ENCODE measurements at places on chromosomes 5 and 9.

DNA sequence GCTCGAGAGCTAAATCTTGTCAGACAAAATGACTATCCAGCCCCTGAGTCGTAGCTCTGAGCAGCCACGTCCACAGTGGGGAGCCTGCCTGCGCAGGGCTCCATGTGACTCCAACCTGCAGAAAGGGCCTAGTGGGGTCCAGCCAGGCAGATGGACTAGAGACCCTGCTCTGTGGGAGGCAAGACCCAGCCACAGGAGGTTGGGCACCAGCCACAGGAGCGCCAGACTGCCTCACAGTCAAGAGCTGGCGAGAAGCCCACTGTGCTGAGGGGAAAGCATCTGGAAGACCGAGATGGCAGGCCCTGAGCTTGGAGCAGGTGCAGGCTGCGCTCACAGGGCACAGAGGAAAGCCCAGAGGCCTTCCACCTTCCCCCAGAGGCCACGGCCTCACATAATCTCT lies 61.4 kb downstream of the C5orf15 start:
- DNase-seq = no peak

- DNase-seq = peak; percentile 70
Observed at GRCh38 chr9:4293293-4293941, 6.5 kb downstream of the GLIS3 start.

DNA sequence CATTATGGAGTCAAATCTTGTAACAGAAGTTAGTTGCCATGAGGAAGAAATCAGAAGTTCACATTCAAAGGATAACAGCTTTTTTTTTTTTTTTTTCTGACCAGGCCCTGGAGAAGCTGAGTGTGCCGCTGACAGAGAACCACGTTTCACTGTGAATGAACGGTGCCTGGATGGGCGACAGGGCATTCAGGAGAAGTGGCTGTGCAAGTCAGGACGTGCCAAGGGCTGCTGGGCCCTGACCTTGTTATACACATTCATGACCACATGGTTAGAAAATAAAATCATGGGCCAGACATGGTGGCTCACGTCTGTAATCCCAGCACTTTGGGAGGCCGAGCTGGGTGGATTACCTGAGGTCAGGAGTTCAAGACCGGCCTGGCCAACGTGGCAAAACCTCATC lies 91.6 kb downstream of the ANKH start:
- DNase-seq = no peak

GRCh38 chr5:91176288-91177016 lies 206.7 kb downstream of the ARRDC3 start:
- DNase-seq = no peak

DNA sequence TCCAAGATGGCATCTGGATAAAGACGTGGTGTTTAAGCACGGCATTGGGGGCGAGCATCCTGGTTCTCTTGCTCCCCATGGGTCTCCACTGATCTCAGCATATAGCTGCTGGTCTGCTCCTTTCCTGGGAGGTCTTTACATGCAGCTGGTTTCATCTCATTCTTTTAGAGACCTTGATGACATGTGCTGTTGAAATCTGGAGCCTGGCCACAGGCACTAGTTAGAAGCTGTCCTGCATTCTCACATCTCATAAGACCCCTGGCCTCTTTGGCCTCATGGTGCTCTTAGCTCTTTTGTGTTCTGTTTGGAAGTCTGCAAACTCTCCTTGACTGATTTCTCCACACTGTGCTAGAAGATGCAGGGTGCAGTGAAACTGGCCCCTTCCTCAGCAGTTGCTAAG lies 113.0 kb downstream of the SMARCA2 start:
- no peak for DNase-seq

- peak; percentile 54 for DNase-seq
Observed at GRCh38 chr5:73826301-73827105, 200.5 kb downstream of the ARHGEF28 start.

GRCh38 chr5:147686421-147686820 lies 96.1 kb downstream of the JAKMIP2 start:
- DNase-seq = no peak

DNA sequence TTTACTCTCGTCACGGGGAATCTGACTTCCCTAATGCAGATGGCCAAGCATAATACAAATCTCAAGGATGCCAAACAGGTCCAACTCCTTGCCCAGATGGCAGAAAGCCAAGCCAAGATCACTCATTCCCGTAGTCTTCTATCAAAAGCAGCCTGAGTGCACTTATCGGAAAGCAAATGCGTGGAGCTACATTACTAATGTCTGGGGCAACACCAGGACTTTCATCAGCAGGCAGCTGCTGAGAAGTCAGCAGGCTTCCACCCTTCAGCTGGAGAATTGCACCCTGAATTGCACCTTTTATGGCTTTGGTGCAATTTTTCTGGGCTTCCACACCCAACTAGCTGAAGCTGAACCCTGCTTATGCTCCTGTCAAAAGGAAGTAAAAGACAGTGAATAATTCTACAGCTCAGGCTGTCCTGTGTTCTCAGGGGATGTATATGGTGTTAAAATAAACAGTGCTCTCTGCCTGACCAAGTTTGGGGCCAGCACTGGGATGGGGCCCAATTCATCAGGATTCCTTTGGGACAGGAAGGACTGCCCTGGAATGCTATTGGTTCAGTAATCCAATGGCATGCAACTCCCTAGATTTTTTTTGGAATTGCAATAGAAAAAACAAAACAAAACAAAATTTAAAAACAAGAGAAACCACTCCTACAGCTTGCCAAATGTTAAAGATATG lies 92.6 kb downstream of the DPYSL3 start:
- DNase-seq = peak; percentile 44

DNA sequence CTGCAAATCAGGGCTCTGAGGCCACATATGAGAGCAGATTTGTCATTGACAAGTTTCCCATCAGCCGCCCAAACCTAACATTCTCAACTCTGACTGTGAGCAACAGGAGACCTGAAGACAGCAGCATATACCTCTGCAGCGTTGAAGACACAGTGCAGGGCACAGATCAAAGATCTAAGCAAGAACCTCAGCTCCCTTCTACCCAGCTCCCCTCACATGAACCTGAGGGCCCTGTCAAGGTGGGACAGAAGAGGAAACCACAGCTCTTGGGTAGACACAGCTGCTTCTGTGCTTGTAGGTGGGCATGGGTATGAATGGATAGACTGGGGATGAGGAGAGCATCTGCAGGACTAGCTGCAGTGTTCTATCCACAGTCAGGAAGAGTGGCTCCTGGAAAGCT lies 8.7 kb upstream of the PRSS3 start:
- no peak for DNase-seq

GRCh38 chr9:99635032-99635431 lies 186.7 kb upstream of the NR4A3 start:
- DNase-seq = peak; percentile 29

- DNase-seq = no peak
Observed at GRCh38 chr5:169106911-169107706, 193.8 kb downstream of the SLIT3 start.

DNA sequence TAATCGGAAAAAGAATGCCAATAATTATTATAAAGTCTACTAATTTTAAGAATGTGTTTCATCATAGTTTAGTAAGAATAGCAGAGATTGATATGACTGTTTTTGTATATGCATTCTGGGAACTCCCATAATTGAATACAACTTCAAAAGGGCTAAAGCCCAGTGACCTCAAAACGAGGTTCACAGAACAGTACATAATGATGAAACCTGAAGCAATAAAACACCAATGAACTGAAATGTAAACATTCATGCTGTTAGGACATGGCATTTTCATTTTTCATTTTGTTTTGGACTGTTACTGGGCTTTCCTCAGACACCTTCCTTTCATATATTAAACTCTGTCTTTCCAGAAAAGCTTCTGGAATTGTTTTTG lies 684 bp upstream of the JMY start:
- no peak for DNase-seq

- no peak for DNase-seq
Observed at GRCh38 chr5:178348356-178349074, 115.9 kb upstream of the PHYKPL start.

DNA sequence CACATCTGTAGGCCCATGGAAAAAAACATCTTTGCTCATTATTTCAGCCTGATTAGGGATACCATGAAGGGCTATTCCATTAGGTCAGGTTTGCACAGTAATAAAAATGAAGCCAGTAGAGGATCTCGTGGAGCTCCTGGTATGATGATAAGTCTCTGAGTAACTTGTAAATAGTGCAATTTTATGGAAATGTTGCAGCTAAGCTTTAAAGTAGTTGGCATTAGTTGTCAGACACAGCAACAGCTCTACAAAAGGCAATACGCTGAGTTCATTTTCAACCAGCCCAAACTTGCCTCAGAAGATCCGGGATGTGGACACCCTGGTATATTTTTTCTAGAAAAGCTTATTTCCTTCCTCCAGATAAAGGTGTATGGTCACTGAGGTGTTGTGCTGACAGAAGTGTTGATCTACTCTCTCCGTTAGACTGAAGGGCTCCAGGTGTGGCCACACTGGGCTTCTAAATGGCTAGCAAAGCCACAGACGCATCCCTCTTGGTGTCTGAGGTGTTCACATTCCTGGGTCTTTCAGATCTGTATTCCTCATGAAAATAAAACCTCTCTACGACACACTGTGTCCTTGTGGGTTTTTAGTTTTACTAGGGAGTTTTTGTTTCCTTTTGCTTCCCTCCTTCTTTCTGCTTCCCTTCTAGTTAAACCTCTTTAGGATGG lies 141.6 kb downstream of the GHR start:
- no peak for DNase-seq

Data from AG08395 (cell line).